M059J (cell line): ENCODE measurements at places on chromosomes 12 and 14. TPM values are rescaled to one million over a fixed set of nuclear protein-coding genes. Genes with fewer than 3 reads are reported as not detected.

Gene SMCO2
- 1.6 TPM in 1 of 2 replicates, not detected in the other for total RNA-seq

Gene PMEL
- 0.54 and 0.69 TPM in 2 replicates for total RNA-seq

Gene GTF2A1
- 11.7 and 15.1 TPM in 2 replicates for total RNA-seq

Gene ACSM4
- not detected in 2 replicates for total RNA-seq

Gene NPFF
- total RNA-seq: not detected in 2 replicates

Gene CDC42BPB
- 20.1 and 26.9 TPM in 2 replicates for total RNA-seq

Gene LALBA
- not detected in 2 replicates for total RNA-seq

Gene CLEC14A
- total RNA-seq: 0.20 TPM in 1 of 2 replicates, not detected in the other

Gene RPS6KL1
- not detected in 2 replicates for total RNA-seq

Gene CFL2
- total RNA-seq: 124 and 164 TPM in 2 replicates

Gene RASSF9
- total RNA-seq: 0.05 and 0.07 TPM in 2 replicates

Gene PSMB11
- not detected in 2 replicates for total RNA-seq

Gene MIPOL1
- total RNA-seq: 0.12 TPM in 1 of 2 replicates, not detected in the other

Gene TAS2R9
- total RNA-seq: not detected in 2 replicates

Gene ITGA7
- 4.2 and 7.9 TPM in 2 replicates for total RNA-seq

Gene MUCL1
- total RNA-seq: not detected in 2 replicates

Gene ETFBKMT
- 1.3 TPM in 2 replicates for total RNA-seq

Gene NOXRED1
- total RNA-seq: not detected in 2 replicates

Gene GSG1
- not detected in 2 replicates for total RNA-seq

Gene KRT6C
- not detected in 2 replicates for total RNA-seq

Gene RNASE1
- 1.4 and 1.6 TPM in 2 replicates for total RNA-seq

Gene MYBPC1
- total RNA-seq: not detected in 2 replicates

Gene TMEM132D
- total RNA-seq: 0.05 TPM in 1 of 2 replicates, not detected in the other

Gene TRIM9
- 1.3 and 2.0 TPM in 2 replicates for total RNA-seq

Gene CLEC9A
- total RNA-seq: 0.07 TPM in 1 of 2 replicates, not detected in the other

Gene DTX1
- not detected in 2 replicates for total RNA-seq

Gene LRP1-AS
- total RNA-seq: not detected in 2 replicates

Gene GPR68
- total RNA-seq: 0.71 and 1.6 TPM in 2 replicates

Gene ADAM21
- total RNA-seq: 0.05 and 0.49 TPM in 2 replicates

Gene TOMM20L
- total RNA-seq: not detected in 2 replicates

Gene CIT
- 13.5 and 33.4 TPM in 2 replicates for total RNA-seq

Gene PARP2
- total RNA-seq: 25.4 and 27.8 TPM in 2 replicates

Gene TMEM229B
- 13.0 and 21.5 TPM in 2 replicates for total RNA-seq

Gene RERGL
- total RNA-seq: not detected in 2 replicates

Gene AVPR1A
- not detected in 2 replicates for total RNA-seq

Gene CDH24
- 7.5 and 13.7 TPM in 2 replicates for total RNA-seq

Gene KLHL33
- total RNA-seq: not detected in 2 replicates

Gene IGFBP6
- 318 and 394 TPM in 2 replicates for total RNA-seq

Gene CEBPE
- total RNA-seq: not detected in 2 replicates

Gene NEUROD4
- total RNA-seq: not detected in 2 replicates

Gene ANO4
- total RNA-seq: 0.07 and 0.69 TPM in 2 replicates

Gene PZP
- total RNA-seq: not detected in 2 replicates

Gene NDUFB1
- total RNA-seq: 275 and 582 TPM in 2 replicates

Gene DHRS1
- total RNA-seq: 15.4 and 20.9 TPM in 2 replicates

Gene ZC3H14
- 46.8 and 58.7 TPM in 2 replicates for total RNA-seq

Gene CYP27B1
- 1.8 and 3.2 TPM in 2 replicates for total RNA-seq

Gene SELPLG
- total RNA-seq: 0.42 and 0.79 TPM in 2 replicates

Gene PIP4K2C
- total RNA-seq: 71.2 and 85.3 TPM in 2 replicates

Gene KIF5A
- total RNA-seq: 0.30 and 0.37 TPM in 2 replicates

Gene KLHL42
- 9.1 and 13.2 TPM in 2 replicates for total RNA-seq

Gene KITLG
- total RNA-seq: 11.8 and 13.0 TPM in 2 replicates

Gene TAMALIN
- total RNA-seq: 0.10 and 0.25 TPM in 2 replicates

Gene EID3
- total RNA-seq: 0.10 and 1.0 TPM in 2 replicates
